Osteoblast (primary cell): ENCODE measurements at places on chromosomes 1 and 21. TPM values are rescaled to one million over a fixed set of nuclear protein-coding genes. Genes with fewer than 3 reads are reported as not detected.

MANEAL gene
- total RNA-seq = 0.29 and 0.36 TPM in 2 replicates

AZIN2 gene
- 11.8 and 18.8 TPM in 2 replicates for total RNA-seq

DNA sequence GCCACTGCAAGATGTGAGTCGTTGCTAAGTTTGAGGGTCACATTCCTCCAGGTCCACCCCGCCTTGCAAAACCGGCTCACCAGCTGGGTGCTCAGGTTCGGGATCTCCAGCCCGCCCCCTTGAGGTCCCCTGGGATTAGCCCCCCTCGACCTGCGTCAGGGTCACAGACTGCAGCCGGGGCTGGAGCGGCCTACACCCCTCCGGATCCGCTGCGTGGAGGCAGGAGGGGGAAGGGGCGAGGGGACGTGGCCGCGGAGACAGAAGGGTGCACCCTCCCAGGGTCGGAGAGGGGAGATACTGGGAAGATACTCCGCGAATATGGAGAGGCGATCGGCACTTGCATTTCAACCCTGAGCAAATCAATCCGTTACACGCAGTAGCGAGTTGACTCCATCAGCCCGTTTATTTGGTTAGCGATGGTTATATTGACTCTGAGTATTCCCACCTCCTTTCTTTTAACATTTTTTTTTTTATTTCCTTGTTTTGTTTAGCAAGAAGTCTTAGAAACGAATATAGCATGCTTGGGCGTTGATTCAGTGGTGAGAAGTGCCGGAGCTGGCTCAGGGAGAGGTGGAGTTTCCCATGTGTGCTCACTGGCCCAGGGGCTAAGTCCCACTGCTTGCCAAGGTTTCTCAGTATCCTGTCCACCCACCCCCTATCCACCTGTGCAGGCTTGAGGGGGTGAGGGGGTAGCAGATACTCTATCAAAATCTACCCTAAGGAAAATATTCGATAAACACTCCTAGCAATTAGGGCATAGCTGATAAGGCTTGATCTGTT, 997 bp downstream of the IFNAR2 start:
- peak overlapping the region; percentile 79 for H3K27ac ChIP-seq
- H3K4me3 ChIP-seq = peak overlapping the region; percentile 87
- peak; percentile 96 for DNase-seq
- H3K36me3 ChIP-seq = no peaks in the 10 kb centered on the region
- H3K4me1 ChIP-seq = peaks cover 23% of the 10 kb centered on the region
- peaks cover 13% of the 10 kb centered on the region for H3K27me3 ChIP-seq

GRCh38 chr1:183908079-183908478, 103.2 kb downstream of the RGL1 start:
- H3K36me3 ChIP-seq = peaks cover 10% of the 10 kb centered on the region
- no peaks in the 10 kb centered on the region for H3K27me3 ChIP-seq
- no peak overlapping the region for H3K27ac ChIP-seq
- H3K4me1 ChIP-seq = no peaks in the 10 kb centered on the region
- no peak for DNase-seq
- H3K4me3 ChIP-seq = no peak overlapping the region

GRCh38 chr1:19445417-19446342, 39.7 kb downstream of the CAPZB start:
- peaks cover 13% of the 10 kb centered on the region for H3K36me3 ChIP-seq
- H3K4me1 ChIP-seq = peaks cover 68% of the 10 kb centered on the region
- no peak overlapping the region for H3K4me3 ChIP-seq
- H3K27me3 ChIP-seq = no peaks in the 10 kb centered on the region
- DNase-seq = peak; percentile 85
- H3K27ac ChIP-seq = peak overlapping the region; percentile 58

DNA sequence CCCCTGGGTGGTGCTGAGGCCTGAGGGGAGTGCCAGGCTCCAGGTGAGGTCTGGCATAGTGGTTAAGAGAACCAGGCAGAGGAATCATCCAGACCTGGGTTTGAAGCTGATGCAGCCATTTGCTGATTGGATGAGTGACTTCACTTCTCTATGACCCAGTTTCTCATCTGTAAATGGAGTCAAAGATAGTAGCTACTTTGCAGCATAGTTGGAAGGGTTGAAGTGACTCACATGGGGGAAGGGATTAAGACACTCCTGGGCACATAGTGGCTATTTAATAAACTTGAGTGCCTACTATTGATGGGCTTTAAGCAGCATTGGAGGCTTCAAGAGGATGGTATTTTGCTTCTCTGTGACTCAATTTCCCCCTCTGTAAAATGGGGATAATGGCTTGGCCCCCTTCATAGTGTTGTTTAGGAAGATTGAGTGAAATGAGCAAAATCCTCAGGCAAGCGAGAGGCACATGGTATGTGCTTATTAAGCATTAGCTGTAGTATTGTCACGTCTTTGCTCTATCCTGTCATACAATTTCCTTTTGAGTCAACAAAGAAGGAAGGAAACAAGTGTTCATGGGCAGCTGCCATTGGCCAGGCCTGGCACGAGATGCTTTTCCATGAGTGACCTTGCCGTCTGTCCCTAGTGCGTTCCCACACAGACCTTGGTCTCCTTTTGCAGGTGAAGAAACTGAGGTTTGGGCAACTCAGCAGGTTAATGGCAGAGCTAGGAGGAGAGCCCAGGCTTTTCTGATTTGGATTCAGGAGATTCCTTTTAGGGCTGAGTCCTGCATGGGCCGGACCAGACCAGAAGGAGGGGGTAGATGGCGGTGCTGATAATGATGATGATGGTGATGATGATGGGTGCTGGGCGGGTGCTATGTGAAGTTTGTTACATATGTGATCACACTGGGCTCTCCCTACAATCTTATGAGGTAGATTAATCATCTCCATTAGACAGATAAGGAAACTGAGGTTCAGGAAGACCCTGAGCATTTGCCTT, 131.1 kb upstream of the WNT4 start:
- H3K4me1 ChIP-seq = no peaks in the 10 kb centered on the region
- H3K4me3 ChIP-seq = no peak overlapping the region
- no peaks in the 10 kb centered on the region for H3K36me3 ChIP-seq
- H3K27ac ChIP-seq = no peak overlapping the region

GRCh38 chr1:85449356-85449755, 15.6 kb downstream of the DDAH1 start:
- no peak overlapping the region for H3K4me3 ChIP-seq
- peaks cover 44% of the 10 kb centered on the region for H3K36me3 ChIP-seq
- H3K4me1 ChIP-seq = peaks cover 64% of the 10 kb centered on the region
- no peaks in the 10 kb centered on the region for H3K27me3 ChIP-seq

DNA sequence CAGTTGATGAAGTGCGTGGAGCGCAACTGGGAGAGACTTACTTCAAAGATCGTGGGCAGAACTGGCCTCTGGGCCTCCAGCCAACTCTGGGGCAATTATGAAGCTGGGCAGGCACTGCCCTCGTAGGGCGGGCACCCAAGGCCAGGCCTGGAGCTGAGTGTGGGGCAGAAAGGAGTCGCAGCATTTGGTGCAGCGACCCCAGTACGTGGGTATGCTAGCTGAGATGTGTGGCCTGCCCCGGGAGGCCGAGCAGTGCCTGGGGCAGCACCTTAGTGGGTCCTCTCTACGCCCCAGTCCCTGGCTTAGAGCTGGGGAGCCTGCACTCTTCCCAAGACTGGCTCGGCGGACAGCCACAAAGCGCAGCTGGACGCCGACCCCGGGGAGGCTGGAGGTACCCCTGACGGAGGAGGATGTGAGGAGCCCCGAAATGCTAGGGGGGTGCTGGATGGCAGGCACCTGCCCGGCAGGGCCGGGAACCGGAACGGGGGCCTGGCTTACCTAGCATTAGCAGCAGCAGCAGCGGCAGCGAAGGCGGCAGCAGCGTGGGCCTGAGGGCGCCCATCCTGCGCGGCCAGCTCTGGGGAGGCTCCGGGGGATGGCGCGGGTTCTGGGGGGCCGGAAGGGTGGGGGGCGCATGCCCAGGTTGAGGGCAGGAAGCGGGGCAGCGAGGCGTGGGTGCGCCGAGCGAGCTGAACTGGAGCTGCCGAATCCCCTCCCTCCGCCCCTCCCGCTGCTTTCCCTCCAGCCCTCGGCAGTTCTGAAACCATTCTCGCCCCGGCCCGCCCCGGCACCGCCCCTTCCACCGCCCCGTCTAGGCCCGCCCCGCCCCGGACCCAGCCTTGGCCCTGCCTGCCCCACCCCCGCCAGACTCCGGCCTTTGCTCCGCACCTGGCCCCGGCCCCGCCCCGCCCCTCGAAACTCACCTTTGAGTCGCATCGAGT, at the start of gene IGSF8:
TSS of gene IGSF8 (minus strand) at position 709 of the 941 bp plus-strand sequence. CDS start at position 562, 147 bp downstream.
- DNase-seq = peak; percentile 99
- H3K36me3 ChIP-seq = no peaks in the 10 kb centered on the region
- peak within 1 kb of the TSS; percentile 81 for H3K4me3 ChIP-seq
- peaks cover 27% of the 10 kb centered on the region for H3K4me1 ChIP-seq
- no peaks in the 10 kb centered on the region for H3K27me3 ChIP-seq

TPTE gene
- not detected in 2 replicates for total RNA-seq

DNA sequence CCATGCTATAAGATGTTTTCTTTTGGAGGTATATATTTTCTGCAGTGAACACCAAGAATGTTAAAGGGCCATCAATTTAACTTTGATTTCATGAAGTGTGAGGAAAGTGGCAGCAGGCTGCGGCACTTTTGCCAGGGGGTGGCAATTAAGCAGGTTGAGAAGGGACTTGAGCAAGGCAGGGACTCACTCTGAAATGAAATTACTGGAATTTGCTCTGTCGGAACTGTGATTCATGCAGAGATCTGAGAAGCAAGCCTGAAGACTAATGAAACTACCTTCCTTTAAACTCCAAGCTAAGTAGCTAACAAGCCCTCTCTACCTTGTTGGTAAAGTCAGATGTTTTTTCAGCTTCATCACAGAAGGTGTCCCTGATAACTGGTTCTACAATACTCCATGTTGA, 441.6 kb downstream of the SIPA1L2 start:
- no peak overlapping the region for H3K27ac ChIP-seq
- DNase-seq = no peak
- H3K4me1 ChIP-seq = no peaks in the 10 kb centered on the region
- H3K27me3 ChIP-seq = no peaks in the 10 kb centered on the region
- H3K4me3 ChIP-seq = no peak overlapping the region

- no peaks in the 10 kb centered on the region for H3K36me3 ChIP-seq
- H3K27ac ChIP-seq = peak overlapping the region; percentile 44
- no peak for DNase-seq
- H3K4me3 ChIP-seq = no peak overlapping the region
Measured at GRCh38 chr1:19426294-19427086, 58.8 kb downstream of the CAPZB start.

GRCh38 chr1:63615768-63616420, 22.7 kb downstream of the PGM1 start:
- H3K4me1 ChIP-seq = peaks cover 13% of the 10 kb centered on the region
- H3K27me3 ChIP-seq = no peaks in the 10 kb centered on the region

- H3K4me1 ChIP-seq = peaks cover 14% of the 10 kb centered on the region
- H3K27me3 ChIP-seq = peaks cover 21% of the 10 kb centered on the region
- no peak overlapping the region for H3K4me3 ChIP-seq
- no peak overlapping the region for H3K27ac ChIP-seq
- H3K36me3 ChIP-seq = no peaks in the 10 kb centered on the region
- DNase-seq = peak; percentile 55
Measured at GRCh38 chr1:48203287-48203900, 19.1 kb upstream of the SLC5A9 start.

- peaks cover 5% of the 10 kb centered on the region for H3K4me1 ChIP-seq
- H3K27ac ChIP-seq = peak overlapping the region; percentile 71
- no peaks in the 10 kb centered on the region for H3K27me3 ChIP-seq
Measured at GRCh38 chr1:178037510-178038253, 56.2 kb upstream of the RASAL2 start.

TDRD5 gene
- total RNA-seq = not detected in 2 replicates

DNA sequence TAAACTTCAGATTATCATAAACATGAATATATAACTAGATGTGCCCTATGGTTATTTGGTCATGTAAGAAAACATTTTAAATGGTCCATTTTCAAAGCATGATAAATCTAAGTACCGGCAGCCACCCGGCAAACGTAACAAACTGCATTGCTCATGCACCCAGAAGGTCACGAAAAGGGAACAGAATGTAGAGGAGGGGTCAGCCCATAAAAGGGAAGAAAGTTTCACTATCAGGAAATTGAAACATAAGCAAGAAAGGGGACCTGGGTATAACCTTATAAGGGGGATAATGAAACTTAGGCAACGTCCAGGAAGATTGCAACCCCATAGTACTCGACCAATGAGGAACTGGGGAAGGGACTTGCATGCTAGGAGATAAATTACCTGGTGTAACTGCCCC, 421.2 kb upstream of the ZRANB2 start:
- H3K4me1 ChIP-seq = no peaks in the 10 kb centered on the region
- no peak for DNase-seq
- no peaks in the 10 kb centered on the region for H3K36me3 ChIP-seq
- no peak overlapping the region for H3K4me3 ChIP-seq
- no peaks in the 10 kb centered on the region for H3K27me3 ChIP-seq

TNNI3K gene
- 0.59 and 0.72 TPM in 2 replicates for total RNA-seq

DNA sequence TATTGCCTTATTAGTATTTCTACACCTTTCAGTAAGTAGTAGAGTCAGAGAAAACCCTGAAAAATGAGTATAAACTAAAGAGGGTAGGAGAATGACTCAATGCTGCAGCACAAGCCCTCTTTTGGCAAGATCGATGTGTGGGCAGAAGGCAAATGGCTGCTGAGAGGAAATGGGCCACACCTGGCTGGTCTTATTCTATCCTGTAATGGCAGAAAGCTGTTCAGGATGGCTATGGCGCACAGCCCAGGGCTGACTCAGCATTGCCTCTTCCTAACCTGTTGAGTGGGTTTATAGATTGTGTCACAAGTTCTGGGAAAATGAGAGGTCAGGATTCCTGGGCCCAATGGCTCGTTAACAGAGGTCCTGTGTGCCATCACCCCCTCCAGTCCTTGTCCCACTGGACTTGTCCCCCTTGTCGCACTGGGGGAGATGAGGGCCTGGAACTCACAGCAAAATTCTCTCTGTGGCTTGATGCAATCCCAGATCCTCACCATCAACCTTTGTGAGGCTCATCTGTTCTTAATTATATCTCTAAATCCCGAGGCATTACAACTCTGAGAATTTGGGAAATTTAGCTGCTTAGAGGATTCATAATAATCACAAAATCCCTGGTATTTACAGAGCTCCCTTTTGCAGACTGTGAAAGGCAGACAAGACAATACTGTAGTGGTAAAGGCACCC, 13.2 kb downstream of the HMGB4 start:
- no peak overlapping the region for H3K4me3 ChIP-seq
- no peaks in the 10 kb centered on the region for H3K4me1 ChIP-seq
- H3K27me3 ChIP-seq = no peaks in the 10 kb centered on the region
- DNase-seq = no peak

DNA sequence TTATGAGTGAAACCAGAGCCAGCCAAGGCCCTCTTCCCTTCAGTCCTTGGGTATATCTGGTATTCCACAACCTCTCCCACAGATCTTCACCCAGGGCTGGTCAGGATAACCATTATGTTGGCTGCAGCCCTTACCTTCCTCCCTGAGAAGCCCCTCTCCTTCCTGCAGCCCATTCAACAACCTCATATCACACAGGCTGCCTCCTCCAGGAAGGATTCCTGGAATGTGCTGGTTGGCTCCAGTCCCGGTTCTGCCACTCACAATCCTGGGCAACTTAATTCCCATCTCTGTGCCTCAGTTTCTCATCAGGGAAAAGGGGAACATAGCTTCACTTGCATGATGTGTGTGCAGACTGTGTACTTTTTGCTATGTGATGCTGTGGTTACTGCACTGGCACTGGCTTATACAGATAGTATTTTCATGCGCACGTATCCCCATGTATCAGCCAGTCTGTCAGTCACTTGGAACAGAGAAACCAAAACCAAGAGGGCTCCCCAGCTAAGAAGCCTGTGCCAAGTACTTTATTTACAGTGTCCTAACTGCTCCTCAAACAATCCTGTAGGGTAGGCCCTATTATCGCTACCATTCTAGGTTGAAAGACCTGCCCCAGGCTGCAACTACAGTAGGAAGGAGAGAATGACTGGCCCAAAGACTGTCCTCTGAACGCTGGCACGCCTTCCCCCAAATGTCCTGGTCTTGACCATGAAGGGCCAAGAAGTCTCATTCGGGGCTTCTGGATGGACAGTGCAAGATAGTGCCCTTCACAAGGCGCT, 39.9 kb upstream of the PPP1R15B start:
- H3K4me1 ChIP-seq = no peaks in the 10 kb centered on the region
- H3K4me3 ChIP-seq = no peak overlapping the region
- no peak for DNase-seq
- H3K36me3 ChIP-seq = no peaks in the 10 kb centered on the region
